Esophagus squamous epithelium (tissue), 5 donors: ENCODE measurements at places on chromosomes 12 and 14.

- no peak for DNase-seq
Measured at GRCh38 chr14:90629471-90629870, 186.8 kb downstream of the TTC7B start.

DNA sequence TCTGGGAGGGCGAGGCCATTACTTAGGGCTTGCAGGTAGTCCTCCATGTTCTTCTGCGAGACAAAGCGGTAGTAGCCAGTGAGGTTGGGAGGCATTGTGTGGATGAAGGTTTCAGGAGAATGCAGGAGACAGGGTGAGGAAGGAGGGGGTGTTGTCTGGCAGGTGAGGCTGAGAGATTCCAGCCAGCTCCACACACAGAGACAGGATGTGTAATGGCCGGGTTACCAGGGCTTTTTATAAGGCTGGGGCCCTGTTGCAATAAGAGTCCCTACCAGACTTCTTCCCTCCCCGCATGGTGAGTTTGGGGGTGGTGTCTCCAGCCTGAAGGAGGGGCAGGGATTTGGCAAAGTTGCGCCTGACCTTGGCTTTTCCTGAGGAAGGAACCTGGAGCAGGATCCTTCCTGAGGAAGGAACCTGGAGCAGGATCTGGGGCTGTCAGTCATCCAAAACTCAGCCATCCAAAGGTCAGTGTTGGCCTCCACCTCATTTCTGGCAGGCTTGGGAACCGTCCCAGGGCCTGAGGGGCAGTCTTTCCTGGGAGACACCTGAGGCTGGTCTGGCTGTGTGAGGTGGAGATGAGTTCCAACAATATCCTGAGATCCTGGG is at the start of gene RBP5:
RBP5 (minus strand) TSS at position 209 of the 606 bp plus-strand sequence; CDS start at position 95, 114 bp downstream.
- DNase-seq: no peak

DNA sequence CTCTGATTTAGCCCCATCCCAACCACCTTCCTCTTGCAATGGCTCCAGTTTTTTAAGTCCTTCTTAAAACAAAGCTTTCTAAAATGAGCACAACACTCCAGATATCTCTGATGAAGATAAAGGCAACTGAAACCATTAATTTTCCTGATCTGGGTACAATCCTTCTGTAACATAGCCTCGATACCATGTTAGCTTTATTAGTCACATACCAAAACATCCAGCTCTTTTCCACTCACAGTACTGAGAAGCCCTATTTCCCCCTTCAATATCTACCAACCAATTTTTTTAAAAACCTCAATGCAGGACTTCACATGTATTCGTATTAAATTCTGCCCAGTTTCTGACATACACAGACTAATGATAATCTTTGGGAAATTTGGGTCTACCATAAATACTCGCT is 105.9 kb downstream of the MED13L start:
- no peak for DNase-seq

DNA sequence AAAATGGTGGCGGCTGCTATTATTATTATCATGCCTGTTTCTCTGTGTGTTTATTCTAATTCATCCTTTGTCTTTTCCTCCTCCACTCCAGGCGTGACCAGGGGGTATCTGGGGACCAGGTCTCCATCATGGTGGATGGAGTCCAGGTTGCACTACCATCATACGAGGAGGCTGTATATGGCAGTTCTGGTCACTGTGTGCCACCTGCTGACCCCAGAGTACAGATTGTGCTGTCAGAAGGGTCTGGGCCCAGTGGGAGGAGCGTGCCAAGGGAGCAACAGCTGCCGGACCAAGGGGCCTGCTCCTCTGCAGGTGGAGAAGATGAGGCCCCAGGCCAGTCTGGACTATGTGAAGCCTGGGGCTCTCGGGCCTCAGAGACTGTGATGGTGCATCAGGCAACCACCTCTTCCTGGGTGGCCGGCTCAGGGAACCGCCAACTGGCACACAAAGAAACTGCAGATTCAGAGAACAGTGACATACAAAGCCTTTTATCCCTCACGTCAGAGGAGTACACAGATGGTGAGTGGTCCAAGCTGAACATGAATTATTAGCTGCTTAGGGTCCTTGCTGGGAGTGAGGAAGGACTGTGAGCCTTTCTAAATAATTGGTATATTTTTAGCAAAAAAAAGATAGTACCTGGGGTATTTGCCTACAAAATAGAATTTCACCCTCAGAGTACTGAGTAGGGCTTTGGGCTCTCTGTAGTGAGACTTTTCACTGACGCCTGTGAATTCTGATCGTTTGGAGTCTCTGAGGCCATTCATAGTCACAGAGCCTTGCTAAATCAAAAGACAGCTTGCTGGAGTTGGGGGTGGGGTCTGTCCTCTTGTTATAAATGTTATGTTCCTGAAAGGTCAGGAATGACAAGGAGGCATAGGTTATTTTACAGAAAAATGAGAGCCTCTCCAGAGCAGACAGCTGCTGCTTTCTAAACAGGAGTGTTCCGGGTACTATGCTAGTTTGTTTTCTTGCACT is 58.1 kb upstream of the SRSF5 start:
- no peak for DNase-seq
